Dermis blood vessel endothelial cell (primary cell): ENCODE measurements at places on chromosomes 12 and 14.

- no peak for DNase-seq
Observed at GRCh38 chr14:74853581-74853980, 22.4 kb downstream of the PROX2 start.

- DNase-seq = peak; percentile 61
Observed at GRCh38 chr12:131832321-131833231, 4.4 kb downstream of the MMP17 start.

DNA sequence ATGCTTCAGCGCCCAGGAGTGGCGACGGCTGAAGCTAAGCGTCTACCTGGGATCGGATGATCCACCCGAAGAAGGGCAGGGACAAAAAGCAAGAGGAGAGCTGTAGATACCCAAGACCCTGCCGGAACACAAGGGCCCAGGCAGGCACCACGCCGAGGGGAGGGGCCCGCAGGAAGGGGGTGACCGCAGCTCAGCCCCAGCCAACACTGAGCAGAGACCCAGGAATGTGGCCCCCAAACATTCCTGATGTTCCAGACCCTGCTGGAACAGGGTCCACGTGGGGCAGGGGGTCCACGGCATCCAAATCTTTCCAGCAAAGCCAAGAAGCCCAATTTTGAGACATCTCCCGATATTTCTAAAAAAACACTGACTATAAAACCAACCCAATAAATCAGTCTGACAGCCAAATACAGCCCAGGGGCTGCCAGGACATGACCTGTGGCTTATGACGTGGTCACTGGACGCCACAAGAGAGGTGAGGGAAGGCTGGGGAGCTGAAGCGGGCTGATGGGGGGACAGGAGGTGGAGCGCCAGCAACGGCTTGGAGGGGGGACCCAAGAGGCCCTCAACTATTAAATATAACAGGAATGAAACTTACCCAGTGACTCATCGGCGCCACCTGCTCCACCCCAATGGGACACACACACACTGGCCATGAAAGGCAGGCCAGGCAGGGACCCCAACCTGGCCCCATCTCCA is 58.9 kb downstream of the NCOR2 start:
- no peak for DNase-seq

DNA sequence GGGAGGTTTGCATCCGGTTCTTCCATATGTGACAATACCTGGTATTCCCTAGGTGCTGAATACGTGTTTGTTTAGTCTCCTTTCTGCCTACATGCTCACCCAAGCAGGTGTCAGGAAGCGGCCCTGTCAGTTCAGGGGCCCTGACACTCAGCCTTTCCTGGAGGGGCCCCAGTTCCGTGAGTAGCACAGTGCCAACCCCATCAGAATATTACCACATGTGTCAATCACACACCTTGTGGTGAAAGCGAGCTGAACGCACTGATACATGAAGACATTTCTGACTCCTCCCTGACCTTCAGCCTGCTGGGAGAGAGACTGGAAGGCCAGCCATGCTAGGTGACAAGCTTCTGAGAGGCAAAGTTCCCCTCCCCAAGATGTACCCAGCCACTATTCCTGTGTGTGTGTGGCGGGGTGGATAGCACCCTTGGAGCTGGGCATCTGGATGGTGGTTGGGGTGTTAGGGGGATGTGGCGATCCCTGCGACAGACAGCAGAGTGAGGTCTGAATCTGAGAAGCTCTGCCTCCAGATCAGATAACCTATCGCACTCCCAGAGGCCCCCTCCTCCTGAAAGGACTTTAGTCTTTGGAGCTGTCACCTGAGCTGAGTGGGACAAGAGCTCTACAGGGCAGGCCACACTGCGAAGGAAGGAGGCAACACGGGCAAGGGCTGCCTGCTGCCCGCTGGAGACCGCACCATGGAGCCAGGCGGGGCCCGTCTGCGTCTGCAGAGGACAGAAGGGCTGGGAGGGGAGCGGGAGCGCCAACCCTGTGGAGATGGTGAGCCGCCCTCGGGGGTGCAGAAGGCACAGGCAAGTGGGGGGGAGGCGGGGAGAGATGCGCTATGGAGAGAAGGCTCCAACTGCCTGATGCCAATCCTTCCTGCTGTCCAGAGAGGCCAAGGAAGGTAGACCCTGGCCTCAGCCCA is at the start of gene SOAT2:
Gene SOAT2, plus strand, starts transcription at position 604 of the 925 bp plus-strand sequence. Its CDS starts 92 bp downstream, at position 696.
- DNase-seq = no peak
